ENCODE measurements at places on chromosomes 1 and 21. TPM values are rescaled to one million over a fixed set of nuclear protein-coding genes. Genes with fewer than 3 reads are reported as not detected.

The TBX15 gene
- 0.07 TPM for total RNA-seq

The MPZL1 gene
- total RNA-seq, result 20.9 TPM

The NMNAT2 gene
- not detected for total RNA-seq

The HPCA gene
- total RNA-seq, result not detected

The TACSTD2 gene
- total RNA-seq, result 0.21 TPM

The ICOSLG gene
- 3.2 TPM for total RNA-seq

The USP48 gene
- 143 TPM for total RNA-seq

The MSTO1 gene
- total RNA-seq, result 41.6 TPM

The KLF17 gene
- total RNA-seq, result not detected

The PIK3CD gene
- 149 TPM for total RNA-seq

The NBPF20 gene
- total RNA-seq, result 1.3 TPM

- DNase-seq, result no peak
Observed at GRCh38 chr1:56835657-56836056, 16.5 kb upstream of the FYB2 start.

- DNase-seq, result no peak
Observed at GRCh38 chr1:160009081-160009480, 22.7 kb downstream of the PIGM start.

DNA sequence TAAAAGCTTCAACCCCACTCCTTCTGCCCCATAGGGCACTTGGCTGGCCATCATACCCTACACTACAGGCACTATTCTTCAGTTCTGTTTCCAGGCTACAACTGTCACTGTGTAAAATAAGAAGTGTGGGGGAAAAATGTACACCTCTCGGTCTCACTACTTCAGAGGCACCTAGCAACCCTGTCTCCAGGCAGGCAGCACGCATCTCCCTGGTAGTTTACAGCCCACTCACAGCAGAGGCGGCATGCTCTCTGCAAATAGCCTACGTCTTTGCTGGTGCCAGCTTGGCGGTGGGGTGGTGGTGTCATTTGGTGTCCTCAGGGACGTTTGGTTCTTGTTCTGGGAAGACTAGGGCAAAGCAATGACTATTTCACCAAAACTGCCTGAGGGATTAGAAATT is 48.2 kb upstream of the BTG3 start:
- no peak for DNase-seq

- no peak for DNase-seq
Observed at GRCh38 chr1:13808729-13809131, 108.7 kb downstream of the PRDM2 start.

- peak; percentile 3 for DNase-seq
Observed at GRCh38 chr1:97137862-97138514, 416.4 kb downstream of the PTBP2 start.

DNA sequence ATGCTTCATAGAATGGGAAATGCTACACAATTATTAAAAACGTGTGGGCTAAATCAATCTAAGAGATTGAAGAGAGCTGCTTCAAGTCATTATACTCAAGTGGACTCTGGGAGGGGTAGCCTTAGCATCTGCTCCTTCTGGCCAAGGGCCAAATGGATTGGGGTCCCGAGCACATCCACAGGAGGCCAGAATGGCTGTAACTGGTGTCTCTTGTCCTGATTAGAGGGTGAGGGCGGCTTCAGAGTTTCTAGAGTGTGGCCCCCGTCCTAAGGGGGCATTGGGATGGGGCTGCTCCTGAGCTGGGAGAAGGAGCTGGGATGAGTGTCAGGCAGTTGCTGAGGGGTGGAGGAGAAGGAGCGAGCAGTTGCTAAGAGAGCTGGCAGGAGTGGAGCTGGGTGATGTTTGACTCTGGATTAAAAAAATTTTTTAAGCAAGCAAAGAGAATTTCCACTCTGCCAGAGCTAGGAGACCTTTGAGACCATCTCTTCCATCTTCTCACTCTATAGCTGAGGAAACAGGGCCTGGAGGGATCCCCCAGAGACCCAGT is 71.3 kb upstream of the TLR5 start:
- no peak for DNase-seq

- DNase-seq, result no peak
Observed at GRCh38 chr1:244435562-244436205, 16.0 kb downstream of the ADSS2 start.

- DNase-seq, result no peak
Observed at GRCh38 chr1:36087233-36088123, 1.2 kb upstream of the ADPRS start.

DNA sequence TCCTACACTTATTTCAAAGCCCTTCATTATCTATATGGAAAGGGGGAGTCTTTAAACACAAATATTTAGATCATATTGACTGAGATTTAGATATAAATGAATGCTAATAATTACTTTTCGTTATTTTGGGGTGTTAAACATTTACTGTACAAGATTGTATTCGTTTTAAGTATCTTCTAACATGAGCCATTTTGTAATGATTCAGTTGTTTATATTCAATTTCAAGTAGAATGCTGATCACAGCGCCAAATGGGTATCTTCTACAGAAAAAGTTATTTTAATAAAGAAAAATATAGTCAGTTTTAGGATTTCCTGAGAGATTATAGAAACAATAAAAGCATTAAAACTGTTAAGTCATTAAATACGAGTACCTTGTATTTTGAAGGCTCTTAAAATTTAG is 104.5 kb upstream of the HNRNPU start:
- no peak for DNase-seq

DNA sequence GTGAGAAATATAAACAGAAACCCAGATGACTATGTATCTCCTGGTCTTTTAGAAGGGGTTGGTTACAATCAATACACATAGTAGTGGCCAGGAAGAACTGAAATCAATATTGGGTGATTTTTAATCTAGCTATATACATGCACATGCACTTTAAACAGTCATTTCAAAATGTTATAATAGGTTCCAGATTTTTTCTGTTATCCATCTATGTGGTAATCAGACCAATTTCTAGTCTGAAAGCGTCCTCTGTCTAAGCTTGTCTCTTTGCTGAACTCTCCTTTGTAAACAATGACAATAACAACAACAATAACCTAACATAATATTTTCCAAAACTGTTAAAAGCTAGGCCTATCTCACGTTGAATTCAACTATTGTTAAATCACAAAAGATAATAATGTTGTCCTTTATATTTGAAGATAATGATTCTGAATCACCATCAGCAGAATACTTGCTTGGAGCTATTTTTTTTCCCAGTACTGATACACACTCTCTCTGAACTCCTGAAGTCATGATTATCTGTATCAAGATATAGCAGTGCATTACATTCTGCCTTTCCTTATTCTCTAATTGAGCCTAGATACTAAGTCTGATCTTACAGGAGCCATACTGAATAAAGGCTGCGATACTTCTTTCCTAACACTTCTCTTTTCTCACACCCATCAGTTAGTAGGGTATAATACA is 496.8 kb upstream of the ZRANB2 start:
- no peak for DNase-seq

GRCh38 chr1:206700445-206701036 is 15.8 kb downstream of the MAPKAPK2 start:
- DNase-seq, result no peak

- DNase-seq, result no peak
Observed at GRCh38 chr1:216458812-216459211, 35.6 kb upstream of the USH2A start.

DNA sequence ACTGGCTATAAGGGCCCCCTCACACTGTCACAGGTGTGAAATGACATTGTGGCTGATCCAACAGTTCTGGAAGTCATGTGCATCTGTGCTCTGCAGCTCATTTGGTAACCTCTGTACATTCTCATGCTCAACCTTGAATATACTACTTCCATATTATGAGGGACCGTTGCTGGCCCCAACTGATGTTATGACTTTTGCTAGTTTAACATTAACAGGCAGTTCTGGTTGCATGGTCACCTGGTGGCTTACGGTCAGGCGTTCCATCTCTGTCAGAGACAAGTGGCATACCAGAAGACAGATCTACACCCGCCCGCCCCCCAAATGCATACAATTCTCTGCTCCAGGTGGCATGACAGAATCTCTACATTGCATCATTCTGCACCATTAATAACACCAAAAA is 6.0 kb upstream of the DIP2A start:
- no peak for DNase-seq

DNA sequence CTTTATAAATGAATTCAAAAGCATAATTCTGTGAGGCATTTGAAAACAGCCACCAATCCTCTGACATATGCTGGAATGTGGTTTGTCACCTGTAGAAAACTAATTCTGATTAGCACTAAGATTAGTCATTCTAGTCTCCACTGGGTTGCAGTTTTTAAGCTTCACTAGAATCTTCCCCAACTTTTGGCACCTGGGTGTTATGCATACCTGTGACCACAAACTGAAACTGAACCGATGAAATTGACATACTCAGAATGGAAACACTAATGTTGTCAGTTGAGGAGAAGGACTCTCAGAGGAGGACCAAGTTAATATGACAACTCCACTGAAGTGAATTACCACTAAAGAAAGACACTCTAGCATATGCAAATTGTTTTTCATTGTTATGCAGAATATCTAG is 285.8 kb upstream of the NEGR1 start:
- DNase-seq, result no peak

DNA sequence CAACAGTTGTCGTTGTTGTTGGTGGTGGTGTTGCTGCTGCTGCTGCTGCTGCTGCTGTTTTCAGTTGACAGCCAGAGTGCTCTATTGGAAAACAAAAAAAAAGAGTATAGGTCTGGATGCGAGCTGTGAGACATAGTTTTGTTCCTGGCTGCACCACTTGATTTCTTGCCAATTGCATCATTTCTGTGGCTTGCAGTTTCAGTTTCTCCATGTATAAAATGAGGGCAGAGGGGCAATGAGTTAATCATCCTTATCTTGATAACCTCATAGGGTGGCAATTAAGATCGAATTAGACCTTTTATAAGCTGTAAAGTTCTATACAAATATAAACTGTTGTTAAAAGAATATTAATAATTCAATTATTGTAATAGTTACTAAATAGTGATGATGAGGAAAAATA is 156.7 kb downstream of the DMRTA2 start:
- DNase-seq, result peak; percentile 16

GRCh38 chr1:26493267-26493666 is 21.0 kb downstream of the HMGN2 start:
- no peak for DNase-seq

DNA sequence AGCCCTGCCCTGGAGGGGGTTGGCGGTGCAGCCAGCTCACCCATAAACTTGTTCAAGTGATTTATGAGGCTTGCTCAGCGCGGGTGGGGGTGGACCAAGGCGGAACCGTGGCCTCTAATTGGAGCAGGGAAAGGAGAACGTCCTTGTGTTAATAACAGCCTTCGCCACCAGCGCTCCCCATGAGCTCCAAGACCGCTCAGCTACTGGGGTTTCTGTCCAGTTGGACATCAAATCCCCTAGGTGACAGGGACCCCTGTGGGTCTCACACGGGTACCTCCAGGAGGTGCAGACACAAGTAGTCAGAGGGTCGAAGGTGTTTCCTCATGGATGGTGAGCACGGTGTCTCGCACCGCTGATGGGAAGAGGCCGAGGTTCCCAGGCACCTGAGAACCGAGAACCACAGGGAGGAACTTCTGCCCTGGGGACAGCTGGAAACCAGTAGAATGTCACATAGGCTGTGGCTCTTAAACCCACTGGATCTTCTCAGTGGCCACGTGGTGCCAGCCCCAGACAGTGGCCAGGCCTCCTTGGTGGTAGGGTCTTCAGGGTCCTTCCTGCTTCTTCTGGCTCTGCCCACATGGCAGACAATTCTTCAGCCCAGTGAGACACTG is 3.7 kb upstream of the ACTRT2 start:
- no peak for DNase-seq

GRCh38 chr1:17599954-17600300 is 60.4 kb downstream of the ARHGEF10L start:
- no peak for DNase-seq

- no peak for DNase-seq
Observed at GRCh38 chr1:185315445-185316071, 1.5 kb downstream of the IVNS1ABP start.

DNA sequence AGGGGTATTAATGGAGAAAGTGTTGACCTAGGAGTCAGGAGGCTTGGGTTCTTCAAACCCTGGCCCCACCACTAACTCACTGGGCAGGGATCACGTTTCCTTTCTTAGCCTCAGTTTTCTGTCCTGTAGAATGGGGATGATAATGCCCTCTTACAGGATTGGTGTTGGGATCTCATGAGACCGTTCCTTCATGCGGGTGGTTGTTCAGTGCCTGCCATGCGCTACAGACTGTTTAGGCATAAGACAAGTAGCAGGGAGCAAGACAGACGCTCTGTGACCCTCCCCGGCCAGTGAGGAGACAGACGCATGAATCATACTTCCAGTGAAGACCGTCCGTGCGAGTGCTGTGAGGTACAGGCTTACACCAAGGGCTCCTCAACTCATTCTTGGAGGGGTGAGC is 81.7 kb downstream of the MAN1C1 start:
- peak; percentile 48 for DNase-seq

GRCh38 chr1:62716397-62716796 is 28.2 kb upstream of the DOCK7 start:
- DNase-seq, result no peak

DNA sequence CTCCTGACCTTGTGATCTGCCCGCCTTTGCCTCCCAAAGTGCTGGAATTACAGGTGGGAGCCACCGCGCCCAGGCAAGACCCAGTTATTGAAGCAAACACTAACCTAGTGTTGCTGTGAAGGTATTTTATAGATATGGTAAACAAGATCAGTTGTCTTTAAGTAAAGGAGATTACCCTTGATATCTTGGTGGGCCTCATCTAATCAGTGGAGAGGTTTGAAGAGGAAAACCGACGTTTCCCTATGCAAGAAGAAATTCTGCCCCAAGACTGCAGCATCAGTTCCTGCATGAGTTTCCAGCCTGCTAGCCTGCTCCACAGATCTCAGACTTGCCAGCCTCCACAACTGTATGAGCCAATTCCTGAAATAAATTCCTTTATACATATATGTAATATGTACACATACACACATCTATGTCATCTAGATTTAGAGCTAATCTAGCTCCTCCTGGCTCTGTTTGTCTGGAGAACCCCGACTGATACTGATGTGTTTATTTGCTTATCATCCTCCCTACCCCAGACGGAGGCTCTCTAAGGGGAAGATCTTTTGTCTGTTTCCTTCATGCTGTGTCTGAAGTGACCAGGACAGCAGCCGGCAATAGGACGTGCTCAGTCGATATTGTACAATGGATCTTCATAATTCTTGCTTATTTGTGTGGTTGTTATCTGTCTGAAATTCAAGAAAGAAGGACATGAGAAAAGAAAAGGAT is 90.9 kb downstream of the IER5 start:
- DNase-seq, result no peak
